ENCODE measurements at places on chromosomes 16 and 17.
A peak's percentile ranks its signal among the peaks of the same experiment; 100 is the strongest.

GRCh38 chr16:55443434-55444346 lies 35.3 kb upstream of the MMP2 start:
- no peak for DNase-seq

DNA sequence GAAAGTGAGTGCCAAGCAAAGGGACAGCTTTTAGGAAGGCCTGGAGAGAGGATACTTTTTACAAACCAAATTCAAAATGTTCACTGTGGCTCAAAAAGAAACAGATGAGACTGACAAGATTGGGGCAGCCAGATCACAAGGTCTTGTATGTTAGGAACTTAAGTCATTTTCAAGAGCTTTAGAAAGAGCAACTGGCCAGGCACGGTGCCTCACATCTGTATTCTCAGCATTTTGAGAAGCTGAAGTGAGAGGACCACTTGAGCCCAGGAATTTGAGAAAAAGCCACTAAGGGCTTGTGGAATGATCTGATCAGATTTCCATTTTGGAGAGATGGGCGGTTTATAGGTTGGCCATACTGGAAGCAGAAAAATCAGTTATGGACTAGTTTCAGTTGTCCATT lies 17.2 kb downstream of the SPAG9 start:
- DNase-seq, result no peak

- no peak for DNase-seq
Measured at GRCh38 chr16:68310437-68310773, 341 bp downstream of the SLC7A6OS start.

DNA sequence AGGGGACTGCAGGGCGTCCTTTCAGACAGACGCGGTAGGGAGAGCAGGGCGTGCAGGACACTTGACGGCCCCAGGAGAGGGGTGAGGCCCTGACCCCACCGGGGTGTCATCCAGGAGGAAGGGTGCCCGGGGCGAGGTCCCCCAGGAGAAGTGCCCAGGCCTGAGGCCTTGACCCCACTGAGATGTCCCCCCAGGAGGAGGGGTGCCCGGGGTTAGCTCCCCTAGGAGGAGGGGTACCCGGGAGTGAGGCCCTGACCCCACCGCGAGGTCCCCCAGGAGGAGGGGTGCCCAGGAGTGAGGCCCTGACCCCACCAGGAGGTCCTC lies 27.2 kb upstream of the METRNL start:
- DNase-seq, result no peak

DNA sequence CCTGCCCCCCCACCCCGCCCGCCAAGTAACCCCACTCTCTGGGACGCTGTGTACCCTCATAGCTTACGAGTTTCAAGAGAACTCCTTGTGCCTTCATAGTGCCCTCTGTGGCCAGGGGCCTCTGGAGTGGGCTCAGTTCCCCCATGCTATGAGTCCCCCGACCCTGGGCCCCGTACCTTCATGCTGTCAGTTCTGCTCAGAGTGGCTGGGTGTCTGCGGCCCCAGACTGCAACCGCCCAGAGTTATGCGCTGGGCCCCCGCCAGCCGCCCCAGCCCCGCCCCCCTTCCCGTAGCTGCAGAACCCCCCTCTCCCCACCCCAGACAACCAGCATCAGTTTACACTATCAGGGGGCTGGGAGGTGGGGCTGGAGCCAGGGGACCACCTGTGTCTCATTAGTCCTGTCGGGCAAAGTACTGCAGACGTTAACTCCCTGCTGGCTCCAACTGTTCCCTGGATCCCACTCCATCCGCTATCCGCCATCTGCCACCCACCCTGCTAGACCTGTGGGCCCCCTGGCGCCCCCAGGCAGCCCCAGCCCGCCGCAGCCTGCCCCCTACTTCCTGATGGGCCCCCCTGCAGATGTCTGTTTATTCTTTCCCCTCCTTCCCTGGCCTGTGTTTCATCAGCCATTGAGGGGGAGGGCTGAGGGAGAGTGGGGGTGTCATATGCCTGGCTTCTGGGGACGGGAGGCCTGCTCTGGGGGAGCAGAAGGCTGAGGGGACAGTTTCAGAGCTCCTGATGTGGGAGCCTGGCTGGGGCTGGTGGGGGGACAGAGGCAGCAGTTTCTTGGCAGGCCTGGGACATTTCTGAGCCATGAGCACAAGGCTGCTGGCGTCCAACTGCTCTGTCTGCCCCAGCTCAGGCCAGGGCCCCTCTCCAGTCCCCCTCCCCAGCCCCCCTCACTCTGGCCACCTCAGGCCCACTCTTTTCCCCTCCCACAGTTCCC lies at the start of gene MFAP4:
Gene MFAP4, minus strand, starts transcription at position 217 of the 947 bp plus-strand sequence. Its CDS starts 35 bp downstream, at position 182.
- no peak for DNase-seq

DNA sequence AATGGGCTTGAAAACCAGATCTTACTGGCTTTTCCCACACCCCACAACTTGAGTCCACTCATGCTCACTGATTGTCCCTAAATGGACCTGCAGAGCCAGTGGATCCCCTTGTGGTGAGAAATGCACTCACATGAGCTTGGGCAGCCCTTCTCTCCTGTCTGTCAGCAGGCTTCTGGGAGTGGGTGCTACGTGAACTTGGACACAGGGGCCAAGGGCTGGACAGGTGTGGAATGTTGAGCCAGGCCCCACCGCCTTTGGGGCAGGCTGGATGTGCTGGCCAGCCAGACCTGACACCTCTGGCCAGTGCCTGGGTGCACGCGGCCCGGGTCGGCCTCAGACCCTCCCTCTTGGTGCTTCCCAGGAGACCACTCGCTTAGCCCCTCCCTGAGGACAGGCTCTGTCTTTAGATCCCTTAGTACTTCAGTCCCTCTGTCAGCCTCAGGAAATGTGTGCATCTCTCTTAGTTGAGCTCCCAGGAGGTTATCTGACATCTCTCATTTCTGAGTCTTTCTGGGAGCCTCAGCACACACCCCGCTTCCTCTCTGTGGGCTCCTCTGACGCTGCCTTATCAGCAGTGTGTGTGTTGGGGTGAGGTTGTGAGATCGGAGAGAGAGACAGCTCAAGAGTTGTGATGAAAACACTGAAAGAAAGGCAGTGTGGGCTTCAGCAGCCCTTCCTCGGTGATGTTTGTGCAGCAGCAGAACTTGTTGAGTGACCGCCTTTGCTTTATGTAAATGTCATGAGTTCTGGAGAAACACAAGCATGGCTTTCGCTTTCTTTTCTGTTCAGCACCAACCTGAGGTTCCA lies 117.0 kb downstream of the RAB11FIP4 start:
- no peak for DNase-seq

DNA sequence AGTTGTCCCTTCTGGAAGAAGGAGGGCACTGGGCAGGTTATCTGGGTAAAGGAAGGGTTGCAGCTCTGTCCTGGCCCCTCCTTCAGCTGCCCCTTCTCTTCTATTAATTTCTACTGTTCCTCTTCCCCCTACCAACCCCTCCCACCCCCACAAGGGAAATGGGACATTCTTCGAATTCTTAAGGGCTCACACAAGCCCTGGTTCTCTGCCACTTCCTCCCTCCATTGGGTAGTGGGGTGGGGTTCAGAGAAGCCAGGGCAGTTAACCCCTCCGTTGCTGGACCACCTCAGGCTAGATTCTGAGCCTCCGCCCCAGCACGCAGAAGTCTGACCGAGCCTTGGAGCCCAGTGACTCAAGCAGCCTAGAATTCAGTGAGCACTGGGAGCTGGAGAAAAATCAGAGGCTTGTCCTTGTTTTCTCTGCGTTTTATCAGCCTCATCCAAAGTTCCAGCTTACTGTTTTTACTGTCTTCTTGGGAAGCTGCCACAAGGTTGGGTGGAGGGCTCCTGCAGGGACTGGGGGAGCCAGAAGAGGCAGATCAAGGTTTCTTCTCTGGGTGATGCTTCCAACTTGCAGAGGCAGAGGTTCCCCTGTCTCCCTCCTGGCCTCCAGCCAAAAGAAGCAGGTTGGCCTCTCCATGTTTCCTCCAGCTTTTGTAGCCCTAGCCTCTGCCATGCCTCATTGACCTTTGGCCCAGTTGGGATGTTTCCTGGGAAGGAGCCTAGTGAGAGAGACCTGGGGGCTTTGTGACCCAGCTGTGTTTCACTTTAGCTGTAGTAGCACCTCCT lies 10.2 kb downstream of the LASP1 start:
- DNase-seq, result no peak

DNA sequence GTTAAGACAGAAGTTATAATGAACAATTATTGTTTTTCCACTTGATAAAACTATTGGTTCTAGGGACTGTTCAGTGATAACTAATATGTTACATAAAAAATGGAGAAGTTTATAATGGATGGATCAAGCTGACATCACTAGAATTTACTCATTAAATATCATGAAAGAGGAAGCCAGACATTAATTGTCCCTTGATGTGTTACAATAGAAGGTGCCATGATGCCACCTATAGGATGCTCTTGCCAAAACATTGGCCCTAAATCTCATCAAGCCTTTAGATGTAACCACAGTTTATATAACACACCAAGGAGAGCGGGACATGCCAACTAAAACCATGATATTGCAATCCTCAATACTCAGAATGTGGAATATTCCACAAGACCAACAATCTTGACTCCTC lies 147.9 kb upstream of the MON1B start:
- DNase-seq, result no peak

- no peak for DNase-seq
Measured at GRCh38 chr17:73987395-73987794, 216.1 kb upstream of the RPL38 start.

GRCh38 chr16:67372664-67373063 lies 20.6 kb downstream of the TPPP3 start:
- DNase-seq, result no peak

GRCh38 chr17:78896091-78896833 lies 6.7 kb downstream of the CEP295NL start:
- DNase-seq, result no peak

DNA sequence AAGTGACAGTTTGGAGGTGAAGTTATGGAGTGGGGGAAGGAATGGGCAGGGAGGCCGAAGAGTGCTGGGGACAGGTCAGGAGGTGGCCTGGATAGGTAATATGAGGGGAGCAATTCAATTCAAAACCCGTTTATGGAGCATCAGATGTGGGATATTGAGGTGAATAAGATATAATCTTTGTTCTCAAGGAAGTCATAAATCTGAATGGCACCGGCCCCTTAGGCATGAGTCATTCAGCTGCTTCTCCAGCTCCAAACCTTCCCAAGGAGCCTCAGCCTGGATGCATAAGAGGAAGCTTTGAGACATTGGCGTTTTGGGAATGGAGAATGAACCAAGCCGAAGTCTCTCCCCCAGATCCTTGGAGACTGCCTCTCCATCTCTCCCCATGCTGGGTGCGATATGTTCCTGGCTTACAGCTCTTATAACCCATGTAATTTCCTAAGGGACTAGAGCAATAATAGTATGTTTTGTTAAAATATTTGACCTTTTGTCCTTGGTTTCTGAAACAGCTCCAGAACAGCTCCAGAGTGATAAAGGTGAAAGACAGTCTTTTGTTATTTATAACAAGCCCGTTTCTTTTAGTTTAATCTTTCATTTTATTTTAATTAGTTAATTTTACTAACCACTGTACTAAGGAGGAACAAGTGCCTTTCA lies 1.7 kb downstream of the TUBG2 start:
- DNase-seq, result no peak

- peak; percentile 97 for DNase-seq
Measured at GRCh38 chr17:42566883-42567573, at the start of gene MLX. Gene MLX (plus strand): TSS chr17:42567100. CDS start chr17:42567125, 25 bp downstream.

GRCh38 chr16:27112093-27112811 lies 45.5 kb downstream of the C16orf82 start:
- DNase-seq, result no peak

GRCh38 chr16:55856950-55857349 lies 18.2 kb downstream of the CES5A start:
- no peak for DNase-seq

DNA sequence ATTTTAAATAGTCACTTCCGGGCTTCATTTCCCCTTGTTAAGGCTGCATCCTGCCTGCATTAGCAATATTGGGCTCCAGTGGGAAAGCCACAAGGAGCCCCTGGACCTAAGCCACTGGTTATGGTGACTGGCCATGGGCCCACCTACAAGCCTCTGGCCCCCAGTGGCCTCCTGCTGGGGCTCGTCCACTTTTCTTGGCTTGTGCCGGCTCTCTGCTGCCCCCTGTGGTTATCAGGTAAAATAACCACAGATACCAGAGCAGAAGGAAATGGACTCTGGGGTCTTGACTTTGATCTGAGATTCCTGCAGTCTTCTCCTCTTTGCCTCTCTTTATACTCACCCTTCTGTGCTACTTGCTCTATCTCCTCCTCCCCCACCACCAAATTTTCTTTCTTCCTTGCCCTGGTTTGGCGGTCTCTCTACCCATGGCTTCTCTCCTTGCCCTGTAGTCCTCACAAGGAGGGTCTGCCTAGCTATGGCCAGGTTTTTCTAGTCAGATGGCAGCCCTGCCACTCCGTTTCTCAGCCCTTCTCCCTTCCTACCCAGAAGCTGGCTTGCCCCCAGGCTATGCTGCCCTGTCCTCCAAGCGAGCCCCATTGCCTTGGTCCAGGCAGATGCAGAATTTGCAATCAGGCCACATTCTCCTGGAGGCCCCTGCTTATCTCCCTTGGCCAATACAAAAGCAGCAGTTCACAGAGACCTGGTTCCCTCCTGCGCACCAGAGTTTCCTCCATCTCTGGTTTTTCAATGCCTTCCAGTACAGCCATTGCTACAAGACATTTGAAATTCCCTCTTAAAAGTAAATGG lies 82.9 kb upstream of the RCVRN start:
- no peak for DNase-seq

DNA sequence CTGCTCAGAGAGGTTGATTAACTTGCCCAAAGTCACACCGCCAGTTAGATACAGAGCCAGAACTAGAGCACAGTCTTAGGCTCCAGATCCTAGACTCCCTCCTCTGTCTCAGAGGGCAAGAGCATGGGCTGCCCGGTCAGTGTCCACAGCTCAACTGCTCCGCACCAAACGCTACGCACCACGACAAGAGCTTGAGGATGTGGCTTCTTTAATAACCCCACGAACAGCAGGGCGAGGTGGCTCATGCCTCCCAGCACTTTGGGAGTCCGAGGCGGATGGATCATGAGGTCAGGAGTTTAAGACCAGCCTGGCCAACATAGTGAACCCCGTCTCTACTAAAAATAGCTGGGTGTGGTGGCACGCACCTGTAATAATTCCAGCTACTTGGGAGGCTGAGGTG lies 21.4 kb downstream of the FA2H start:
- DNase-seq, result no peak

DNA sequence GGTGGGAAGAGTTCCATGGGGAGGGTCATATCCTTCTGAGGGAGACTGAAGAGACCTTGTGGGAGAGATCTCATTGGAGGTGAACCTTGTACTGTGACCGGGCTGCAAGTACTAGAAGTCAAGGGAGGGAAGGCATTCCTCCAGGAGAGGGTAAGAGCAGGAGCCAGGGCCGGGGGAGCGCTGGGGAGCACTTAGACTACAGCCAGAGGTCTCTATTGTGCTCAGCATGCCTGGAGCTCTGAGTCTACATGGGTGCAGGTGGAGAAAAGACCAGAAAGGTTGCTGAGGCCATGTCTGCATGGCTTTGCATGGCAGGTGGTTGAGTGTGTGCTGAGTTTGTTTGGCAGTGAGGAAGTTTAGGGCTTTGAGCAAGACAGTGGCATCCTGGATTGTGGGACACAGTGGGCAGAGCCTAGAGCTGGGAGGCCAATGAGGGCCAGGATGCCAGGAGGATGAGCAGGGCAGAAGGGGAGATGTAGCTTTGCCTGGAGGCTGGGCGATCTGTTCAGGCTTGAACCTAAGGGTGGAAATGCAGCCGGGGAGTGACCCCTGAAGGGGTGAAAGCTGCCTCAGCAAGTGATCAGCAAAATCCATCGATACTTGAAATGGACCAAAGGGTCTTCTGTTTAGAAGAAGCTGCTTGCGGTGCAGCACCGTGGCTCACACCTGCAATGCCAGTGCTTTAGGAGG lies 317.4 kb upstream of the TNRC6C start:
- DNase-seq, result no peak
